Activated naive CD4-positive, alpha-beta T cell treated with anti-CD3 and anti-CD28 coated beads for 36 hours (primary cell): ENCODE measurements at places on chromosomes 2 and 18. TPM values are rescaled to one million over a fixed set of nuclear protein-coding genes. Genes with fewer than 3 reads are reported as not detected.

DNA sequence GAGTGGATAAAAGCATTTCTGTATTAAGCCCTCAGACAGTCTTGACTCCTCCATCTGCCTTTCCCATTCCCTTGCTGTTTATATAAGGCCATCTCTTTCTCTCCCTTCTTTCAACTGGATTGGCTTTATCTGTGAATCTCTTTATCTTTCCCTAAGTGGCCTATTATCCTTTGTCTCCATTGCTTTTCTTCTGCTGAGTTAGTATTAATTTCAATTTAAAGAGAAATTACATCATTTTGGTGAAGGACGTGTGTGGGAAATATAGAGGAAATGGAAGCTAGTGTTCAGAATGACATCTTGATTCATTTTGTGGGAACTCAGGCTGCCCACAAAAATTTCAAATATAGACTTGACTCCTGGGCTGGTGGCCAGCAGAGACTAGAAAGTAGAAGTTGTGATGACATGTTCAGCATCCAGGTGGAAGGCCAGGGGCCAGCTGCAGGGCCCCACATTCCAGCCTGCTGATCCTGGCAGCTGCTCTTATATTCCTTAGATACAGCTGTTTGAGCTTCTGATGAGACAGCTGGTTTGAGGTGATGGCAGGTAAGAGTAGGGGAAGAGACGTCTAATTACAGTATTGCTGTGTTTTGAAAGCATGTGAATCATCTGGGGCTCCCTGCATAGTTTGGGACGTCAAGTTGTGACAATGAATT, 52.3 kb downstream of the DIS3L2 start:
- no peak for DNase-seq

GRCh38 chr2:99399063-99399462, 61.9 kb downstream of the EIF5B start:
- DNase-seq, result no peak

The LOXHD1 gene
- total RNA-seq, result 0.05 TPM

DNA sequence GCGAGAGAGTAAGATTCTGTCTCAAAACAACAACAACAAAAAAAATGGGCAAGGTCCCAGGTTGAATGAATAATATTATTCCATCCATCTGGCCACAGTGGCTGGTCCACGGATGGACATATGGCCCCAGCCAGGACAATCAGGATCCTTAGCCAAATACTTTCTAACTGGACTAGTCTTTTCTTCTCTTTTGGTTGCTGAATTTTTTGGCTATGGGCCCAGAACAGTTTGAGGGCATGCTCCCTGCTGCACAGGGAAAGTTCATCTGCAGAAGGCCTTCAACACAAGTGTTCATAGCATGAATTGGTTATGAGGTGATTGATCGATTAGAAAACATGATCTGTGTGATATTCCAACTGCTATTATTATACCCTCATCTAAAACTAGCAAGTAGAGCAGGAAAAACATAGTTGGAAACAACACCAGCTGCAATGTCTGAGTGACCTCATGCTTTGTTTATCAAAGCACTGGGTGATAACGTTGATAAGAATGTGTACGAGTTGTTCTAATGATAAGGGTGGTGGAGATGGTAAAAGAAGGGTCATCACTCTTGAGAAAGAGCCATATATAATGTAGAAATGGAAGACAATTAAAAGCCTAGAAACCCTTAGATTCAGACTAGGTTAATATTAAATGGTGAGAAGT, 47.8 kb upstream of the RNF103 start:
- no peak for DNase-seq

DNA sequence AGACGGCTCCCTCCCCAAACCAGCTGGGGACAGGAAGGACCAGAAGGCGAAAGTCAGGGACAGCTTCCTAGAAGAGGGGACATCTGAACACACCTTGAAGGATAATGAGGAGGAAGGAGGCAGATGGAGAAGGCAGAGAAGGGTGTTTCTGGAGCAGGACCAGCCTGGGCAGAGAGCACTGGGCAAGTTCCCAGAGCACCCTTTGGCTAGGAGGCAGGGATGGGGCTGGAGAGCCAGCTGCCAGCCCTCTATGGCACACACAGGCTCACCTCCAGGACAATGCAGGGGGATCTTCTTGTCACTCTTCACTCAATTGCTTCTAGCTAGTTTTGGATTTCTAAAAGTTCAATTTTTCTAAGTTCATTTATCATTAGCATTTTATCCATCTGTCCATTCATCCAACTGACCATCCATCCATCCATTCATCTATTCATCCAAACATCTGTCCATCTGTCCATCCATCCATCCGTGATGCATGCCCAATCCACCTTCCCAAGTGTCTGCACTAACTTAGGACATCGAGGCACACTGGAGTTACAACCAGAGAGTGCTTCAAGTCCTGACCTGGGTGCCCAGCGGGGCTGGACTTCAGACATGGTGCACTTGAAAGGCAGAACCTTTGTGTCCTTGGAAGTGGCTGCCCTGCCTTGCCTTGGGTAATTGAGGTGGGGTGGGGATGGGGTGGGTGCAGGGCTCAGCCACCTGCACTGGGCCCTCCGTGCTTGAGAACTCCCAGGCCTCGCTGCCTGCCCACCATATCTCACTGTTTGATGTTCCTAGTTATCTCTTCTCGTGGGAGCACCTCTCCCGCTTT, 42.5 kb downstream of the INHBB start:
- DNase-seq, result no peak

The COLEC11 gene
- total RNA-seq, result not detected

- DNase-seq, result no peak
Measured at GRCh38 chr2:226796012-226796839, 3.4 kb downstream of the IRS1 start.

GRCh38 chr2:222653280-222653679, 2.6 kb downstream of the FARSB start:
- DNase-seq, result no peak

The OTX1 gene
- total RNA-seq, result not detected

- no peak for DNase-seq
Measured at GRCh38 chr2:196565106-196565765, 74.3 kb upstream of the CCDC150 start.

The RESP18 gene
- total RNA-seq, result not detected

The NYAP2 gene
- not detected for total RNA-seq

- no peak for DNase-seq
Measured at GRCh38 chr2:45723857-45724256, 72.4 kb downstream of the PRKCE start.

- DNase-seq, result peak; percentile 81
Measured at GRCh38 chr2:37890893-37891495, 34.1 kb upstream of the RMDN2 start.

The CHAC2 gene
- total RNA-seq, result 12.4 TPM

The MOB1A gene
- total RNA-seq, result 131 TPM

GRCh38 chr18:41745166-41746049, 209.6 kb upstream of the PIK3C3 start:
- DNase-seq, result peak; percentile 42

DNA sequence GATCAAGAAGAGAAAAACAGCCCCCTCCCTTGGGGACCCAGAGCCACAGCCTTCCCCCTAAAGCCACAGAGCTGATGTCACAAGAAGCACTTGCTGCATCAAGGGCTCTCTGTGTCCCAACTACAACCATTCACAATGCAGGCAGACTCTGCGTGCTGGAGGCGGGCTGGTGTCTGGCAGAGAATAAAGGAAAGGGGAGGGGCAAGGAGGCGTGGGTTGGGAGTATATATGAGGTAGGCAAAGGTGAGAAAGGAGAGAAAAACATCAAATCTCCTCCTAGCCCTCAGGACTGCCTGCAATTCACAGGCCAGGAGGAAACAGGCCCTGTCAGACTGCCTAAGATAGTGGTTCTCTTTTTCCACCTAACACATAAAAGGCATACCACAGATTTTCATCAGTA, 48.8 kb upstream of the IHH start:
- DNase-seq, result peak; percentile 79
